ENCODE measurements at places on chromosomes 12 and 14.
A peak's percentile ranks its signal among the peaks of the same experiment; 100 is the strongest.

DNA sequence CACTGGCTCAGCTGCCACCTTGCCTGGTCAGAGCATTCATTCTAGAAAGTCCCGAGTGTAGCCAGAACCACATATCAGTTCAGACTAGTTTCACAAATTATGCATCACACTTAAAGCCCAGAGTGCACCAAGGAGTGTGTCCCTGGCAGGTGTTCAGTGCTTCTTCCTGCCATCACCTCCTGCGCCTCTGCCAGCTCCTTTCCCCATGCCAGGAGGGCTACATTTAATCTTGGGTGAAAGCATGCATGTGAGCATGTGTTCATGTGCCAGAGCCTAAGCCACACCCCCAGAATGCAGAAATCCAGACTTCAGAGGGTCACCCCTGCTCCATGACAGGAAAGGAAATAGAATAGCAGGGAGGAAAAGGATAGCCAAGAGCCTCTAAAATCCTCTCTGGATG lies 381.6 kb downstream of the DPF3 start:
- no peak for DNase-seq

- DNase-seq, result peak; percentile 42
These were observed 4.5 kb downstream of the OR10AD1 start for GRCh38 chr12:48198672-48198971.

DNA sequence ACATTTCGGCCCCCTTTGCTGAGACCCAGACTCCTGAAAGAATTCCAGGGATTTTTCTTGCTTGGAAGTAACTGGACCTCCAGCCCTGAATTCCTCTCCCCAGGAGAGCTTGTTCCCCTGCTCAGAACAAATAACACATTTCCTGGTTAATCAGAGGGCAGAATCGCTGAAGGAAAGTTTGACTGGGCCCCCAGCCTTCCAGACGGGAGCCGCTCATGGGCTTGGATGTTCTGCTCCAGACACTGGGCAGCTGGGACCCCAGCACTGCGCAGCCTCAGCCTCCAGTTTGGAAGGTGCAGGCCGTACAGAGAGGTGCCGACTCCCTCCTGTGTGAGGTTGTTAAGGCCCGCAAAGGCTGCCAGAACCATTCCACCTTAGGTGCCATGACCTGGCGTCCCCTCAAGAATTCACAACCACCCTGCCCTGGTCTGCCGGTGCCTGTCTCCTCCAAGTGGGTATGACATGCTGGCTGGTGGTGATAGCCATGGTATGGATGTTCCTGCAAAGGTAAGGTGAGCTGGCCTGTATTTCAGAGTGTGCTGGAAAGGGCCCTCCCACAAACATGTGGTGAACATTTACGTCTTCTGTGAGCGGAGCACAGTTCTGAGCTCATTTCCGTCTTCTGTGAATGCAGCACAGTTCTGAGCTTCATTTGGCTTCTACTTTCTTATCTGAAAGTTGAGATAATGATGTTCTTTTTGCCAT lies 5.1 kb upstream of the LTBP2 start:
- DNase-seq, result no peak

DNA sequence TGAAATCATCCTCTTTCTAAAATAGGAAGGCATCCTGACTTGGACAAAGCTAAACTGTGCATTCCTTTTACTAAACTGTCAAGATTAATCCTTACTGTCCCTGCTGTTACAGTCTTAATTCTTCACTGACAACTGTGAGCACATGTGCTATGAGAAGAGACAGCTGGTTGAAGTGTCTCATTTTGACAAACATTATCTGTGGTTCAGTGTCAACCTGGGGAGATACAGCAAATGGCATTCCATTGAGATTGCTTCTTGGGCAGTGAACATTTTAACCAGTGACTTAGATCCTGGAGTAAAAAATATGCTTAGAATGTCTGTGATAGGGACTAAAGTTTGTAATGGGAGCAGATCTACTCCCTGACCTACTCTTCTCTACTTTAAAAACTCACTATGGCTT lies 552.6 kb upstream of the ATP2B1 start:
- DNase-seq, result no peak

DNA sequence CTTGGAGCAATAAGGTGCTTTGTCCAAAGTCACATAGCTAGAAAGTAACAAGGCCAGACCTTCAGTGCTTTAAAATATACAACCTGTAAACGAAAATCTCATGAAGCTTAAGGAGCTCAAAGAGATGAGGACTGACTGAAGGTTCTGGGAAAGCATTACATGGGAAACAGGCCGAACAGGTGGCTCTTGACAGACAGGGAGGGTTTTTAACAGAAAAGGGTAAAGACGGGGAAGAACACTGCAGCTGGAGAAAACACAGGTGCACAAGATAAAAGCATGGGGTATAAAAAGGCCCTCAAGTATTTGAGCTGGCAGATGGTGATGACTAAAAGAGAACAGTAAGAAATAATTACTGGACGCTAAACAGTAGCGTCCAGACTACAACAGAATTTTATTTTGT lies 257.2 kb downstream of the NELL2 start:
- no peak for DNase-seq

DNA sequence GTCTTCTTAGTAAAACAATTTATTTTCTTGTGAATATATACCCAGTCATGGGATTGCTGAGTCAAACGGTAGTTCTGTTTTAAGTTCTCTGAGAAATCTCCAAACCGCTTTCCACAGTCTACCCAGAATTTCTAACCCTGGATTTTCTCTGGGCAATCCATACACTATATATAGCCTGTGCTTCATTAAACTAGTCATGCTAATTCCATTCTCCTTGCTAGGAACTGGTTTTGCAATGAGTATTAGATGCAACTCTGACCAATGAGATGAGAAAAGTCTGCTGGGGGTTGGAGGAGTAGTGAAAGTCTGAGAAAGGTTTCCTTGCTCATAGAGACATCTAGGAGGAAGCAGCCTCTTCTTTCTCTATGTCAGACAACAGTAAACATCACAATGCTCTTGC lies 196.1 kb upstream of the CDKN3 start:
- DNase-seq, result peak; percentile 17

- DNase-seq, result peak; percentile 72
These were observed 594 bp downstream of the ZCCHC8 start for GRCh38 chr12:122499991-122500684.

Data from GM12865 (cell line).